Activated naive CD8-positive, alpha-beta T cell treated with anti-CD3 and anti-CD28 coated beads, Interleukin-2, amount 10 ng/mL, durations not matched to agents 7 days and 5 days (primary cell): ENCODE measurements at places on chromosomes 1 and 21. TPM values are rescaled to one million over a fixed set of nuclear protein-coding genes. Genes with fewer than 3 reads are reported as not detected.

DNA sequence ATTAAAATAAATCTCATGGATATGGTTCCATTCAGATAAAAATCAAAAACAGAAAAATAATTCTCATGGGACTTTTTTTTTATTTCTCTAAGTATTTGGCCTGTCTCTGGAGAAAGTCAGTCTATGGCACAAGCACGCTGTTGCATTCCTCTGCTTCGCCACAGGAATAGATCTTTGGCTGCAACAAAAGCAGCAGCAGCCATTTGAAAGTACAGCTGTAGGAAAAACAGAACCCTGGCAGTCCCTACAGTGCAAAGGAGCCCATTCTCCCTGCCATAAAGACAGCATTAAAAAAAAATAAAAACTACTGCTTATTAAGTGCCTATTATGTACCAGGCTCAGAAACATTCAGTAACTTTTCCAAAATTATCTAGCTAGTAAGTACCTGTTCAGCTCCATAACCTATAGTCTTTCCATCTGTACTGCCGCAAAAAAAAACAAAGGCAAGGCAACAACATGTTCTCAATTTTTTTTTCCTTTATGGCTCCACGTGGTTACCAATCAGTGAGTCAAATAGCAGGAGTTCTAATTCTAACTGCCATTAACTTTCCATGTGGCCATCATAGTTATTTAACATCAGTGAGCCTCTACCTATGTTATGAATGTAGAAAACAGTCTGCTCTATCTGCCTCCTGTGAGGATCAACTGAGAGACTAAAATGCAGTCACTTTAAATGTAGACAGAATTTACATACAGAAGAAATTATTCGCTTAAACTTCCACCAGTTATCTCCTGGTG lies 22.7 kb downstream of the SLC35D1 start:
- H3K4me3 ChIP-seq, result no peak overlapping the region
- peaks cover 45% of the 10 kb centered on the region for H3K36me3 ChIP-seq
- H3K27ac ChIP-seq, result no peak overlapping the region
- H3K4me1 ChIP-seq, result no peaks in the 10 kb centered on the region
- H3K27me3 ChIP-seq, result no peaks in the 10 kb centered on the region

- no peaks in the 10 kb centered on the region for H3K36me3 ChIP-seq
- no peak overlapping the region for H3K4me3 ChIP-seq
- no peaks in the 10 kb centered on the region for H3K4me1 ChIP-seq
- peaks cover 3% of the 10 kb centered on the region for H3K27me3 ChIP-seq
- no peak overlapping the region for H3K27ac ChIP-seq
- no peak for DNase-seq
Measured at GRCh38 chr1:56917356-56917755, 48.5 kb downstream of the C8B start.

- H3K27me3 ChIP-seq, result no peaks in the 10 kb centered on the region
- DNase-seq, result no peak
- H3K4me3 ChIP-seq, result no peak overlapping the region
- no peaks in the 10 kb centered on the region for H3K36me3 ChIP-seq
Measured at GRCh38 chr1:216626394-216627067, 96.7 kb downstream of the ESRRG start.

DNA sequence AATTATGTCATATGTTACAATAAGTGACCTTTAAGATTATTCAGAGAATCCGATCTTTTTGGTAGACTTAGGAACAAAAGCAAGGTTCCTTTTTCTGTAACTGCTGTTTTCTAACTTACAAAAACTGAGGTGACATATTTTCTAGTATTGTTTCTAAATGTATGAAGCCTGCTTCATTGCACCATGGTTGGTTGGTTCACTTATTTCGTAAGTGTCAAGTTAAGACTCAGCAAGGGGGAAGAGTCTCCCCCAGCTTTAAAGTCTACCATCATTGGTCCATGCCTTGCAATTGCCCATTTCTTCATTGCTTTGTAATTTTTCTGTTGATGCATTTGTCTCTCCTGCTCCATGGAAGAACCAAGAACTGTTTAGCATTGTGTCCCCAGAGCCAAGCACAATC lies 136.9 kb downstream of the DISC1 start:
- H3K36me3 ChIP-seq, result peaks cover 5% of the 10 kb centered on the region
- no peak for DNase-seq
- no peak overlapping the region for H3K4me3 ChIP-seq
- no peaks in the 10 kb centered on the region for H3K4me1 ChIP-seq

GRCh38 chr1:236253918-236254637 lies 27.7 kb downstream of the ERO1B start:
- peaks cover 13% of the 10 kb centered on the region for H3K36me3 ChIP-seq
- H3K4me3 ChIP-seq, result no peak overlapping the region
- DNase-seq, result no peak
- H3K4me1 ChIP-seq, result no peaks in the 10 kb centered on the region
- no peak overlapping the region for H3K27ac ChIP-seq

DNA sequence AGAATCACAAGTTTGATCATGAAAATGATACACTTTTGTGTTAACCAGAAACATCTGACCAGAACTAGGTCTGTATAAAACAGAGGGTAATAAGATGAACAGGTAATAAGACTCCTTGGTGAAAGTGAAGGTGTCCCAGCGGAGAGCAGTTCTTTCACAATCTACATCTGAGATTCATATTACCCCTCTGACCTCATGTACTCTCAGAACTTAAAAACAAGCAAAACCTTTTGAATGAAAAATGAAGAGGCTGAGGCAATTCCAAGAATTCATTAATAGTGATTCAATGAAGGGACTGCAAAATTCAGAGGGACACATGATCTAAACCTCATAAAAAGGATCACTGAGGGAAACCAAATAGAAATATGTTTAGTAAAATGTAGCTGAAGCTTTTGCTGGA lies 10.9 kb upstream of the MPZL1 start:
- DNase-seq, result no peak
- H3K27ac ChIP-seq, result no peak overlapping the region
- no peak overlapping the region for H3K4me3 ChIP-seq
- H3K27me3 ChIP-seq, result peaks cover 3% of the 10 kb centered on the region
- peaks cover 11% of the 10 kb centered on the region for H3K36me3 ChIP-seq

Gene SMCP
- total RNA-seq, result not detected

Gene KRTAP22-1
- not detected for total RNA-seq

Gene VHLL
- not detected for total RNA-seq

Gene GAS5
- 434 TPM for total RNA-seq

Gene PPFIA4
- total RNA-seq, result 56.0 TPM
